ENCODE measurements at places on chromosomes 16 and 17. TPM values are rescaled to one million over a fixed set of nuclear protein-coding genes. Genes with fewer than 3 reads are reported as not detected.

The NPIPA3 gene
- total RNA-seq: 10.0 TPM

DNA sequence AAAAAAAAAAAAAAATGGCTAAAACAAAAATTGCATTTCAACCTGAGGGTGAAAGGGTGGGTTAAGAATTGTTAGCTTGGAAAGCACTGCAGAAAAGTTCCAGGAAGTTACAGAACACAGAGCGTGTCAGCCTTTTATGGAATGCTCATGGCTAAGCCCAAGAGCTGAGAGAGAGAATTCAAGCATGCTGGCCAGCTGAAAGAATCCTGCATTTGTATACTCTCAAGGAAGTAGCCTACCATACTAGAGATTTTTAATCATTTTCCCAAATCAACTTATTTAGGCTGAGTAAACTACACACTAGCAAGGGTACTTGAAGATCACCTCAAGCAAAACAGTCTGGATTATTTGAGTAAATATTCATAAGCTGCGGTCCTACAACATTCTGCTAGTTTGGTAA, 153.9 kb downstream of the KCNJ2 start:
- H3K36me3 ChIP-seq: no peaks in the 10 kb centered on the region
- H3K4me3 ChIP-seq: no peak overlapping the region
- H3K27ac ChIP-seq: no peak overlapping the region
- no peak for DNase-seq
- no peaks in the 10 kb centered on the region for H3K27me3 ChIP-seq
- no peaks in the 10 kb centered on the region for H3K4me1 ChIP-seq

DNA sequence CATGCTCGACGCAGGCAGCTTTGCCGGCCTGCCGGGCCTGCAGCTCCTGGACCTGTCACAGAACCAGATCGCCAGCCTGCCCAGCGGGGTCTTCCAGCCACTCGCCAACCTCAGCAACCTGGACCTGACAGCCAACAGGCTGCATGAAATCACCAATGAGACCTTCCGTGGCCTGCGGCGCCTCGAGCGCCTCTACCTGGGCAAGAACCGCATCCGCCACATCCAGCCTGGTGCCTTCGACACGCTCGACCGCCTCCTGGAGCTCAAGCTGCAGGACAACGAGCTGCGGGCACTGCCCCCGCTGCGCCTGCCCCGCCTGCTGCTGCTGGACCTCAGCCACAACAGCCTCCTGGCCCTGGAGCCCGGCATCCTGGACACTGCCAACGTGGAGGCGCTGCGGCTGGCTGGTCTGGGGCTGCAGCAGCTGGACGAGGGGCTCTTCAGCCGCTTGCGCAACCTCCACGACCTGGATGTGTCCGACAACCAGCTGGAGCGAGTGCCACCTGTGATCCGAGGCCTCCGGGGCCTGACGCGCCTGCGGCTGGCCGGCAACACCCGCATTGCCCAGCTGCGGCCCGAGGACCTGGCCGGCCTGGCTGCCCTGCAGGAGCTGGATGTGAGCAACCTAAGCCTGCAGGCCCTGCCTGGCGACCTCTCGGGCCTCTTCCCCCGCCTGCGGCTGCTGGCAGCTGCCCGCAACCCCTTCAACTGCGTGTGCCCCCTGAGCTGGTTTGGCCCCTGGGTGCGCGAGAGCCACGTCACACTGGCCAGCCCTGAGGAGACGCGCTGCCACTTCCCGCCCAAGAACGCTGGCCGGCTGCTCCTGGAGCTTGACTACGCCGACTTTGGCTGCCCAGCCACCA, 9.7 kb downstream of the VASN start:
- no peak overlapping the region for H3K27ac ChIP-seq
- no peaks in the 10 kb centered on the region for H3K27me3 ChIP-seq
- peaks cover 32% of the 10 kb centered on the region for H3K36me3 ChIP-seq
- no peaks in the 10 kb centered on the region for H3K4me1 ChIP-seq
- no peak overlapping the region for H3K4me3 ChIP-seq

DNA sequence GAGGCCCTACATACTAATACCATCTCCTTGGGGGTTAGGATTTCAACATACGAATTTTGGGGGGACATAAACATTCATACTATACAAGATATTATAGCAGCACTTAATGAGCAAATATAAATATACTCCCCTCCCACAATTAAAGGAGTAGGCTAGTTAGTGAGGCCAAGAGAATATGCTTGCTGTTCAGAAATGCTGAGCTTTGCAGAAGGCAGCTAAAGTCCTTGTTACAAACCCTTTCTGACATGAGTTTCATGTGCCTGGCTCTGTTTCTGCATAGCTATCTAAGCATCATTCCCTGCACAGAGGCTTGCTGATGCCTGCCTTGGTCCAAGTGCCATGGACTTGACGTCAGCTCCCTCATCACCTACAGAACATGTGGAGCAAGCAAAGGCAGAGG, 73.5 kb downstream of the GP2 start:
- H3K36me3 ChIP-seq: no peaks in the 10 kb centered on the region
- no peak overlapping the region for H3K4me3 ChIP-seq
- DNase-seq: no peak
- H3K27ac ChIP-seq: no peak overlapping the region

- H3K27me3 ChIP-seq: no peaks in the 10 kb centered on the region
- H3K36me3 ChIP-seq: peaks cover 72% of the 10 kb centered on the region
- H3K4me3 ChIP-seq: no peak overlapping the region
- no peaks in the 10 kb centered on the region for H3K4me1 ChIP-seq
Measured at GRCh38 chr17:80311216-80311827, 50.7 kb downstream of the RNF213 start.

DNA sequence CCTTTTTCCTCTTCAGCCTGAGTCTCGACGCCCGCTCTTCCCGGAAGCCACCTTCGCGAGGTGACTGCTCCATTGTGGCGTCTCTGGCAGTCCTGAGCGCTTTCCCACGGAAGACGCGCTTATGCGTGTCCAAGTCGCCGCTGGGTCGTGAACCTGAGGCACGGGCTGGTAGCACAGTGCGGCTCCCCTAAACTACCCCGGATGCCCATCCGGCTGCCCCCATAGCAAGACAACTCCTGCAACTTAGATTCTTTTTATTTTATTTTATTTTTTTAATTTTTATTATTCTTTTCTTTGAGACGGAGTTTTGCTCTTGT, 2.1 kb upstream of the ESRP2 start:
- DNase-seq: no peak
- H3K4me1 ChIP-seq: peaks cover 54% of the 10 kb centered on the region

Data from T-cell (primary cell).